ENCODE measurements at places on chromosomes 2 and 18.

- DNase-seq, result no peak
Measured at GRCh38 chr2:119283873-119284331, 60.3 kb downstream of the STEAP3 start.

DNA sequence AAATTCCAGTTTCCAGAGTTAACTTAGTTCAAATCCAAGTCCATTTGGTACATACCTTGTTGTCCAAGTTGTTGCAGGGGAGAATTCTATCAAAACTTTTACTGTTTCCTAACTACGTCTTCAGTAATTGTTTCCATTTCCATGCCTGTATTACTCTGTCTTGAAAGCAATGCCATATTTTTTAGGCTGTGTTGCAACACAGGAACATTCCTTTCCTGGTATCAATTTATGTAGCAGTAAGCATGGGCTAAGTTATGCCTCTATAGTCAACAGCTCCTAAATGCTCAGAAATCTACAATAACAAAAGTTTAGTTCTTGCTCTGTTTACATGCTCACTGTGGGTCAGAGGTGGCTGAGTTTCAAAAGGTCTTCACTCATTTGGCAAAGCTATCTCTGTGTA, 1943.8 kb upstream of the PIK3C3 start:
- no peak for DNase-seq

DNA sequence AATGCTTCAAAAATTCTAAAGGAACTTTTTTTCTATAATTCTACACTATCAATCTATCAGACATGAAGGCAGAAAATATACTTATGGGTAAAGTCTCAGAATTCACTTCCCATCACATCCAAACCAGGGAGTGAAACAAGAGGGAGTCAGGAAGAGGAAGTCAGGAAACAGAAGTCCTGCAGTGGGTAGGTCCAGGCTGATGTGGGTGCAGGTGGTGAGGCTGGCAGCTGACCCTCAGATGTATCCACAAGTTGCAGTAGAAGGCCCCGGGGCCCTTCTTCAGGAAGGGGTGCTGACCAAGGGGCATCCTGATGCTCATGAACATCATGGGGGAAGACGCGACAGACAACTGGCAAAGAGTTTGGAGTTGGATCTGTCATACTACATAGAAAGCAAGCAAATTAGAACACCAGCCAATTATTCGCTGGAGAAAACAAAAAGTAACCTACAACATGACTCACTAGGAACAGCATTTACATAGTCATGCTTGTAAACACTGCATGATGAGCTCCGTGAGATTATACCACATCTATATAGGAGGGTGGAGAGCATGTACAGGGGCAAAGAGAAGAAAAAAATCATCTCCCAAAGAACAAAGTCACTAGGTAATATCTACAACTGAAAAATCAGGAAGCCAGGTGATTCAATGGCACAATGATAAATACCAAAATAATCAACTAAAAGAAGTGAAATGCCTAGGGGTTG, 4.2 kb downstream of the UXS1 start:
- no peak for DNase-seq

DNA sequence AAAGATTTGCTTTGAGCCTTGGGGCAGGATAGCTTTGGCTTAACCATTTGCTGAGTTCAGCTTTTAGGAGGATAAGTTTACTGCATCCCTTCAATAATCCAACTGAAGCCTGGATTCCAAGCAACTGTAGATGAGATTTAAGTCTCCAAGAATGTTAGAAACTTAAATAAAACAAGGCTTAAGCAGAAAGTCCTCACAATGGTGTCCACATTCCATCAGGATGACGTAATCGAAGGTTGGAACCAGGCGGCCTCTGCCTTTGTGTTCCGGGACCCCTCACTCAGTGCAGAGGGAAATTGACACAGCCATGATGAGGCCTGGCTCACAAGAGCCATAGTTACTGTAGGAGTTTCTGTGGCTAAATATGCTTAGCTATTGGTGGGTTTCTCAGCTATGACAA, 260.4 kb downstream of the LPIN1 start:
- DNase-seq, result peak; percentile 22

DNA sequence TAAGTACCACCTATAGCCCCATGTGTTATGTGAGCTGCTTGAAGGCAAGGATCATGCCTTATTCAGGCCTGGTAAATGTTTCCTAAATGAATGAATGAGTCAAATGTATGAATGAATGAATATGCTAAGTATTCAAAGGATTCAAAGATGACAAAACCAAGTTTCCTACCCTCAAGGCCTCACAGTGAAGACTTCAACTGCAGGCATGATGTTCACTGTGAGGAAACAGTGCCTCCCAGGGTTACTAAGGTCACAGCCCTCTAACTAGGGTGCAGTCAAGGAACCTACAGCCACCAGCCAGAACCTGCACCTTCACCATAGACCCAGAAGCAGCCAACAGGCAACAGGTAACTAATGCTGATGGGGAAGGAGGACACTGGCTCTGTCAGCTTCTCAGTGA, 69.3 kb downstream of the SUMO1 start:
- no peak for DNase-seq

GRCh38 chr18:41942254-41942653, 12.8 kb upstream of the PIK3C3 start:
- no peak for DNase-seq

DNA sequence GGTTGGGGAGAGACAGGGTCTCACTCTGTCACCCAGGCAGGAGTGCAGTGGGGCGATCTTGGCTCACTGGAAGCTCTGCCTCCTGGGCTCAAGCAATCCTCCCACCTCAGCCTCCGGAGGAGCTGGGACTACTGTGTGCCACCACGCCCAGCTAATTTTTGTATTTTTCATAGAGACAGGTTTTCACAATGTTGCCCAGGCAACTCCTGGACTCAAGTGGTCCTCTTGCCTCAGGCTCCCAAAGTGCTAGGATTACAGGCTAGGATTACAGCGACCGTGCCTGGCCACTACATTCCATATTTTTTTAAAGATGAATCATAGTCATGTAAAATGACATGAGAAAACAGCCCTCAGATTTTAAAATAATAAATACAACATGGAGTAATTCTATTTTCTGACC, 32.3 kb downstream of the CWC22 start:
- DNase-seq, result no peak
